ENCODE measurements at places on chromosomes 4 and X.

DNA sequence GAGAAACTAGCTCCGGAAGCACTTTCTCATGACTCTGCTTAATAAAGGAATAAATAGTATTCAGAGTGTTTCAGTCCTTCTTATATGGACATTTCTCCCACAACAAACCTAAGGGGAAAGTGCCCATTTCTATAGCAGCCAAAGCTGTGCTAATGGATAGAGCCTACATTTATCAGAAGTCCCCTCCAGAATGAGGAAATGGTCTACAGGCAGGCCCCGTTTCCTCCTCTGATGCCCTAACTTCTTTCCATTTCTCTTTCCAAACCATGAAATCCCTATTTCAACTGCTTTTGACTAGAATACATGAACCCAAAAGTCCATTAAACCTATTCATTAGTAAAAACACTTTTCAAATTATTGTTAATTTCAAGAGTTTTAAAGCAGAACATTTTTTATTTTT, 4.5 kb downstream of the ACSL1 start:
- no peak for DNase-seq

DNA sequence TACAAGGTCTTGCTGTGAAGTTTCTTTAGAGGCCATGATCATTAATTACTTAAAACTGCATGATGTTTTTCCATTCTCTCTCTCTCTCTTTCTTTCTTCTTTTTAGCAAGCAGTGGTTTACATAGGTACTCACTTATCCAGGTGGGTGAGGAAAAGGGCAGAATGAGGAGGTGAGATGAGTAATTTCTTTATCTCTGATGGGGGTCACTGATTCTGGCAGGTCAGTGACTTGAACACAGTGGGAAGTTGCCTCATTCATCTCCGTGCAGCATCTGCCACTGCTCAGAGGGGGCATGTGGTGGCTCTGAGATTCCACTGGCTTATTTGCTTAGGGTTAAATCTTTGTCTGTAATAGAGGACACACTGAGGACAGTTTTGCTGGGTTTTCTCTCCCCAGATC, 62.6 kb downstream of the FAM114A1 start:
- no peak for DNase-seq

GRCh38 chrX:104695593-104695992, 129.6 kb downstream of the IL1RAPL2 start:
- DNase-seq, result no peak

- no peak for DNase-seq
Measured at GRCh38 chr4:113905301-113905700, 74.1 kb downstream of the ARSJ start.

GRCh38 chr4:15250021-15250441, 177.8 kb upstream of the C1QTNF7 start:
- no peak for DNase-seq

- DNase-seq, result no peak
Measured at GRCh38 chrX:79452881-79453280, 85.7 kb upstream of the ITM2A start.

DNA sequence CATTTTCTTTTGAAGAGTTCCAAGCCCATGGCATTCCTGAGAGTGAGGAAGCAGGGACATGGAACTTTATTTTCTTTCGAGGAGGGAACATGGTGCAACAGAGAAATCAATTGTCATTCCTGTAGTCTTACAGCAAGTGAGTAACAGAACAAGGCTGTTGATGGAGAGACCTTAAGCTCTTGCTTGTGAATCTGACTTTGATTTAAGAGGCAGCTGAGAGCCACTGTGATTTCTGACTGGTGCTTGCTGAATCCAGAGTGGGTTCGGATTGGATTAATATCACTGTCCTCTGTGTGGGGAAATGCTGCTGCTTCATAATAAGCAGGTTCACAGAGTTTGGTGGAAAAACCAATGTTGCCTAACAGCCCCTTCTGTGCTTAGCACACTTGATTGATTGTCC, 4.7 kb upstream of the ATP1B4 start:
- DNase-seq, result no peak

GRCh38 chr4:156019246-156019645, 65.6 kb upstream of the CTSO start:
- no peak for DNase-seq

GRCh38 chrX:148574237-148574973, 74.0 kb downstream of the AFF2 start:
- no peak for DNase-seq

DNA sequence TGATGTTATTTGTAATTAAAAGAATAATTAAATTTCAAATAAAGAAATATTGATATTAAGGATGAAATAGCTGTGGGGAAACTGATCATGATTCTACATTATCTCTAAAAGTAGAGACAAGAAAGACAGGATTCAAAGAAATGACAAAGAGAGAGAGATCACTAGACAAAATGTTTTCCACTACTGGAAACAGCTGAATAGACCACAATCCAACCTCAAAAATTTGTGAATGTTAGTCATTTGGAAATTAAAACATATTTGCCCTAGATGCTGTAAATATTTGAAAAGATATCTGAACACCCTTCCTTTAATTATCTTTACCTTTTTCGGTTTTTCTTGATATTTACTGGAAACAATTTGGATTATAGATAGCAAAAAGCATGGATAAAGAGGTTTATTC, 414.9 kb downstream of the CENPC start:
- DNase-seq, result no peak

DNA sequence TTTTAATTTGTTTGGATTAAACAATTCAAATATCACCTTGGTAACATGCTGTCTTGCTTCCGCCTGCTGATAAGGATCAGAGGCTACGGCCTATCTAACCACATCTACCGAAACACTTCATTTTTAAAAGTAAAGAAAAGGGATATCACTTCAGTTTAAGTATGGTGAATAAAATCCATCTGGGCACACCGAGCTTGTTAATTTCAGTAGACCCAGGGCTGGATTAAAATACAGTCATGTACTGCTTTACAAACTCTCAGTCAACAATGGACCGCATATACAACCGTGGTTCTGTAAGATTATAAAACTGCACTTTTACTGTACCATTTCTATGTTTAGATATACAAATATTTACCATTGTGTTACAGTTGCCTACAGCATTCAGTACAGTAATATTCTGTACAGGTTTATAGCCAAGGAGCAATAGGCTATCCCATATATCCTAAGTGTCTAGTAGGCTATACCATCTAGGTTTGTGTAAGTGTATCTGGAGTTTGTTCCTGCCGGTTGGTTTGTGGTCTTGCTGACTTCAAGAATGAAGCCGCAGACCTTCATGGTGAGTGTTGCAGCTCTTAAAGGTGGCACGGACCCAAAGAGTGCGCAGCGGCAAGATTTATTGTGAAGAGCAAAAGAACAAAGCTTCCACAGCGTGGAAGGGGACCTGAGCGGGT, 40.0 kb downstream of the SEPTIN11 start:
- DNase-seq, result no peak

DNA sequence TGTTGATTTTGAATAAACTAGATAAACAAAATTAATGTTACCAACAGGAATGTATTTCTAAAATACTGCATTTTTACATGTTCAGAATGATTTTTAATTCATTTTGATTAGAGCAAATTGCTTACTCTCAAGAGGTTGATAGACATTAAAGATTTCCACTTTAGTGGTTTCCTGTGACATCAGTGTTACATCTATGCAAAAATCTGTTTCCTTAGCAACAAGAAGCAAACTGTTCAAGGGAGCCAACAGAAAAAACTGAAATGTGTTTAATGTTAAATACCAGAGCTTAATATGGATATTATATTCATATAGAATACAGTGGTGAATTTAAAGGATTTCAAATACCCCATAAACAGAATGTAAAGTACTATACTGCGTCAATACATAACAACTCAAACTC, 277.8 kb downstream of the GABRG1 start:
- DNase-seq, result no peak

DNA sequence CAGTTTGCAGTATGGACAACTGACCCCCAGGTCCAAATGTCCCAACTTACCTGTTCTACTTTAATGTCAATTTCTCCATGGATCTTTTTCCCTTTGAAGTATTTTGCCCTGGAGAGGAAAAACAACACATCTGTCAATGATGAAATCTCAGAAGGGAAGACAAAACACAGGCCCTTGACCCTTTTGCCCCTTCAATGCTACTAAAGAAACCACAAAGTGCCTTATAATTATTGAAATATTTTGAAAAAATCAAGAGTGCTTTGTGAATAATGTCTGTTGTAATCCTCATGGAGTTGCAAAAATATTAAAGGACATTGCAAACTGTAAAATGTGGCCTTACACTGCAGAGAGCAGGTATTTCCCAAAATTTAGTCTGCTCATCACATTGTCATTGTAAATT, 12.6 kb downstream of the SYN1 start:
- no peak for DNase-seq

DNA sequence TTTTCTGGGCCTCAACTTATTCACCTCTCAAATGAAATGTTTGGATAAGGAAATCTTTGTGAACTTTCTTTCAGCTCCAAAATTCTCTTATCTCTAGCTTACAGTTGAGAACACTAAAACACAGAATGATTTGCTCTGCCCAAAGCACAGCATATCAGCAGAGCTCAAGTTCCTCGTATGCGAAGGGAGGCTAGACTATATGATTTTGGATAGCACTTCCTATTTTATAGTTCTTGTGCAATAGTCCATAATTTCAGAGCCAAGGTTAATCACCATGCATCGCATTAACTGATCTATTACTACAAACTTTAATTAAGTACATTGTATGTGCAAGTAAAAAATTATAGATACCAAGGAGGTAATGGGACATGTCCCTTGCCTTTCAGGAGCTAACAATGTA, 27.0 kb upstream of the KLHL13 start:
- DNase-seq, result no peak

- DNase-seq, result no peak
Measured at GRCh38 chrX:47264483-47265173, 31.8 kb downstream of the USP11 start.

DNA sequence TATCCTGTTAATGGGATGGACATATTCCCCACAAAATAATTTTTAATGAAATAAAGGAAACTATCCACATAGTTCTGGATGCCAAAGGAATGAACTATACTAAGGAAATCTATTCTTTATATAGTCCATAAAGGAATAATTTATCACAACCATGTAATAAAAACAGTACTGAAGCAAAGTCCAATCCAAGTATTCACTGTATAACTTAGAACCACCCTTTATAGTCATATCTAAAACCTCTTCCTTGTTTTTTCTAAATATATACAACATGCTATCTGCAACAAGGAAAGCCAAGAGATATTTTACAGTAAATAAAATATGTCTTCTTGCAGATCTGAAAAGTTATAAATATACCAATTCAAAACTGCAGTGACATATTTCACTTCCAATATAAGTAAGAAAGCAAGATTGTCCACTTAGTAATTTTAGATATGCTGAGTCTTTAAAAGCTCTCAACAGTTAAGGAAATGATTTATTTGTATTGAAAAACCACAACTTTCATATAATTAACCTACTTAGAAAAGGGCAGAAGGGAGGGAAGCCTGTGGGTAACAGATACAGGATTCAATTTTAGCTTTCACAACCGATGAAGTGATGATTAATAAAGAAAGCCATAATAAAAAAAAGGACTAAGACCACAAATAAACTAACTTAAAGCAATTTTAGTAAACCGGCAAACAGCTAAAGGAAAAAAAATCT, 8.0 kb downstream of the NR3C2 start:
- DNase-seq, result no peak

GRCh38 chr4:147194114-147194513, 248.4 kb upstream of the TTC29 start:
- DNase-seq, result no peak

- DNase-seq, result no peak
Measured at GRCh38 chr4:158636619-158637018, 35.1 kb downstream of the C4orf46 start.

DNA sequence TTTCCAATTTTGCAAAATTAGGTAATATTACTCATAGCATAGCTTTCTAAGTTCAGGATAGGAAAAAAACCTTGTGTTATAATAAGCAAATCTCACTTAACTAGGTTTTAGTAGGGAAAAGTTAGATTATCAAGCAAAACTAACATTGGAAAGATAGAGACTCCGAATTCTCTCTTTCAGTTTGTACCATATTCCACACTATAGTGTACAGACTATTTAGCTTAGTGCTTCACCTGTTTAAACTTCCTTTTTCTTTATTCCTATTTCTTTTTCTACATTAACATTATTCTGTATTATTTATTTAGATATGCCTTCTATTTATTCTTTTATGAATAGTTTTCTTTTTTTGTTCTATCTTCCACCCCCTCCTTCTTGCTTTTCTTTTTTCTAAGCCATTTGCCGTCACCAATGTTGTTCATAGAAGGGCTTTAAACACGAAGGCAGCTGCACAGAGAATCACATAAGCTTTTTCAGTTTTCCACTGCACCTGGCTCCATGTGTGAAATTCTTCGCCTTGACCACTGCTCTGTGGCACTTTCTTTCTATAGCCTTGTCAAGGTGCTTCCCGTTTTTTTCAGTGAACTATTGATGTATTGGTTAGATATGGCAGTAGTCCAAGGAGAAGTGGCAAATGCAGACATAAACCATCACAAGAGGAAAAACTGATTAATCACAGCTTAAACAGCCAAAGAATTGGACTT, 8.5 kb downstream of the PCDH10 start:
- peak; percentile 18 for DNase-seq

GRCh38 chr4:183314336-183314735, 5.7 kb downstream of the CLDN22 start:
- DNase-seq, result no peak

GRCh38 chr4:58515226-58515625, 1405.0 kb upstream of the IGFBP7 start:
- no peak for DNase-seq

- DNase-seq, result no peak
Measured at GRCh38 chr4:112312610-112313239, 15.6 kb downstream of the ALPK1 start.

- no peak for DNase-seq
Measured at GRCh38 chrX:96575011-96575410, 109.6 kb upstream of the DIAPH2 start.

DNA sequence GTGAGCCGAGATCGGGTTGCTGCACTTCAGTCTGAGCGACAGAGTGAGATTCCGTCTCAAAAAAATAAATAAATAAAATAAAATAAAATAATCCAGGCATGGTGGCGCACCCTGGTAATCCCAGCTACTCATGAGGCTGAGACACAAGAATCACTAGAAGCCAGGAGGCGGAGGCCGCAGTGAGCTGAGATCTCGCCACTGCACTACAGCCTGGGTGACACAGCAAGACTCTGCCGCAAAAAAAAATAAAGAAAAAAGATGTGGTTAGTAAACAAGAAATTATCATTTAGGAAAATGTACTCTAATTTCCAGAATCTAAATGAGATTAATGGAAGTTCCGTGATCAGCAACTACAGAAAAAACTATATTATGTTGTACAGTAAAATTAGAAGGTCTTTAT, 14.5 kb upstream of the LRBA start:
- no peak for DNase-seq

GRCh38 chr4:30870513-30870912, 150.3 kb downstream of the PCDH7 start:
- no peak for DNase-seq

GRCh38 chrX:115372152-115372551, 82.6 kb downstream of the LUZP4 start:
- DNase-seq, result no peak
